ENCODE measurements at places on chromosomes 2 and 18.

DNA sequence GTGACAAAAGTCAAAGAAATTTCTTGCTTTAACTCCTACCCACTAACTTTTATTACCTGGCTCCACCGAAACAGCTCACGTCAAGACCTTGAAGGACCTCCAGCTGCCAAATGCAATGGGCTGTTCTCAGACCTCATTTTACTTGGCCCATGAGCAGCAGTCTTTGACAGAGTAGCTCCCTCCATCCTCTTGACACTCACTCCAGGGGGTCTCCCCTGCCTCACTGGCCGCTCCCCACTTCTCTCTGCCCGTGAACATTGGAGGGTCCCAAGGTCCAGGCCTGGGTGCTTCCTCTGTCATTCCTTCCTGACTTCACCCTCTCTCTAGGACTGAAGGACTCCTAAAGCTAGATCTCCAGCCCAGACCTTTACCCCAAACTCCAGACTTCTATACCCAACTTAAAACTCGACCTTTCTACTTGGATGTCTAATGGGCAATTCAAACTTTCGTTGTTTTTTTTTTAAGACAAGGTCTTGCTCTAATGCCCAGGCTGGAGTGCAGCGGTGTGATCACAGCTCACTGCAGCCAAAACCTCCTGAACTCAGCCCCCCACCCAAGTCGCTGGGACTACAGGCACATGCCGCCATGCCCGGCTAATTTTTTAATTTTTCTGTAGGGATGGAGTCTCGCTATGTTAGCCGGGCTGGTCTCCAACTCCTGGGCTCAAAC is 92.9 kb upstream of the ST3GAL5 start:
- DNase-seq, result no peak

GRCh38 chr2:119126650-119127049 is 31.9 kb downstream of the C1QL2 start:
- DNase-seq, result peak; percentile 76

GRCh38 chr2:213703406-213704098 is 419.3 kb downstream of the SPAG16 start:
- DNase-seq, result no peak

DNA sequence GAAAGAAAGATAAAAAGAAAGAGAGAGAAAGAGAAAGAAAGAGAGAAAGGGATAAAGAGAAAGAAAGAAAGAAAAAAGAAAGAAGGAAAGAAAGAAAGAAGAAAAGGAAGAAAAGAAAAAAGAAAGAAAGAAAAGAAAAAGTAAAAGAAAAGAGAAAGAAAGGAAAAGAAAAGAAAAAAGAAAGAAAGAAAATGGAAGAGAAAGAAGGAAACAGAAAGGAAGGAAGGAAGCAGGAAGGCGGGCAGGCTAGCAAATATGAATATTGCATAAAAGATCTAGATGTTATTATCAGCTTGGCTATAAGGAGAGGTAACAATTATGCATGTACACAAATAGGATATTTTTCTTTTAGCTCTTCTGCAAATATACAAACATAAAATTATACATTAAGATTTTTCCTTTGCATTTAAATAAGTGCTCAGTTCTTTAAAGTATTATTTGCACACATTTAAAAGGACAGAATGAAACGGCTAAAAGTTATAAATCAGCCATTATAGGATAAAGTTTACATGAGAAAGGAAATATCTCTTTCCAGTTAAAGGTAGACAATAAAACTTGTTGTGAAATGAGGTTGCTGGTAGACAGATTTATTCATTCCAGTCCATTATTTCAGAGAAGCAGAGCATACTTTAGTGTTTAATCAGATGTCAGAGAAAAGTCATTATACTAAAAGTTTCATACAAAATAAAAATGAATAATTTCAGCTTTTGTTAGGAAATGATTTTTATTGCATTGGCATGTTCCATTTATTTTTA is 511.4 kb downstream of the KCNJ3 start:
- no peak for DNase-seq

- DNase-seq, result no peak
Observed at GRCh38 chr18:4282954-4283353, 172.2 kb downstream of the DLGAP1 start.

DNA sequence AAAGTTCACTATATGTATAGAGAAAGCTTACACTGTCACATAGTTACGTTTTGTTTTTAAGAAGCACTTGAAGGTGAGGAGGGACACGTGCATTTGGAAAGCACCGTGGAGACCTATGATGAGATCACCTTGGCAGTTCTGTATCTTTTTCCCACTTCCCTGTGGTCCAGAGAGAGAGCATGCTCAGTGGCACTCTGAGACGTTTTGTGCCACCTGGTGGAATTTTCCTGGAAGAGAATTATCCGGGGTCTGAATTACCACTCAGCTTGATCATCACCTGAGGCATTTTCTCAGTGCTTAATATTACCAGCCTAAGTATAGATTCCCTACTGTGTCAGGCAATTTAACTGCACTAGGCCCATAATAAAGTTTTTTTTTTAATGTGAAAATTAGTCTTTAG is 469.4 kb upstream of the SMIM21 start:
- peak; percentile 28 for DNase-seq

DNA sequence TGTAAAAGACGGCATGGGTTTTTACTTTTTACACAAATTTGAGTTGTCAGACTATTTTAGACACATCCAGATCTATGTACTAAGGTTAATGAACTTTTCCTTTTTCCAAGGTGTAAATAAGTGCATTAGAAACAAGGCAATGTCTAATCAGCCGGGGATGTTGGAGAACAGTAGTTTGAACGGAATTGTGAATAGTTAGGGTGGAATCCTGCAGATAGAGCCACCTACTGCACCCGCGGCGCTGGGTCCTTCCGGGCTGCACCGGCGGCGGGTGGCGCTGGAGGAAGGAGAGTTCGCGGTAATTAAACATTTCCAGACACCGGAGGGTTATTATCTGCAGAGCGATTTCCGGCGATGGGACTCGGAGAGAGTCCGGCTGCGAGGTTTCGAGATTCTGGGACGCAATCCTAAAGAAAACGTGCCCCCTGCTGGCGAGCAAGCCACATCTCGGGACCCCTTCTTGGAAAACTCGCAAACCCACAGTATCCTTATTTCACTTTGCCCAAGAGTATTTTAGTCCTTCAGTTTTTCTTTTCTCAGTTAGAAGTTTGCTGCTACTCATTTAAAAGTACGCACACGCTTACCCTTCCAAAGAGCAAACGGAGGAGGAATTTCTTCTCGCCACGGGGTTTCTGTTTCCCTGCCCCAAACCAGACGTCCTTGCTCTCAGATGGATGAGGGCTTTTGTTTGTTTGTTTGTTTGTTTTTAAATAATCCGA is 4.5 kb upstream of the OSR1 start:
- peak; percentile 88 for DNase-seq

DNA sequence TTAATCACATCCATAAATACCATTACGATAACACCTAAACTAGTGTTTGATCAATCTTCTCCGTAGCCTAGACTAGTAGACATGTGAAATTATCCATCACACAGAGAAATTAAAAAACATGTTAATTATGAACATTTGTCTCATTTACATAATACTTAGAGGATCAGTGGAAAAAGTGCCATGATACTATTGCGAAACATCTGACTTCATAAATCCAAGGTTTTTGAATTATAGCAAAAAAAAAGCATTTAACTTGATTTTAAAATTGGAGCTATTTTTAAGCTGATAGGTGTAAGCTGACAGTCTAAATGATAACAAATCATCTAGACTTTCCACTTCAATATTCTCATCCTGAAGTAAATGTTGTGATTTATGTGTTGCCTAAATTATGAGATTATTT is 51.6 kb downstream of the CBLN2 start:
- DNase-seq, result no peak

GRCh38 chr2:180647621-180648020 is 332.8 kb upstream of the UBE2E3 start:
- DNase-seq, result no peak

- no peak for DNase-seq
Observed at GRCh38 chr2:207970147-207970825, 55.0 kb downstream of the PLEKHM3 start.

DNA sequence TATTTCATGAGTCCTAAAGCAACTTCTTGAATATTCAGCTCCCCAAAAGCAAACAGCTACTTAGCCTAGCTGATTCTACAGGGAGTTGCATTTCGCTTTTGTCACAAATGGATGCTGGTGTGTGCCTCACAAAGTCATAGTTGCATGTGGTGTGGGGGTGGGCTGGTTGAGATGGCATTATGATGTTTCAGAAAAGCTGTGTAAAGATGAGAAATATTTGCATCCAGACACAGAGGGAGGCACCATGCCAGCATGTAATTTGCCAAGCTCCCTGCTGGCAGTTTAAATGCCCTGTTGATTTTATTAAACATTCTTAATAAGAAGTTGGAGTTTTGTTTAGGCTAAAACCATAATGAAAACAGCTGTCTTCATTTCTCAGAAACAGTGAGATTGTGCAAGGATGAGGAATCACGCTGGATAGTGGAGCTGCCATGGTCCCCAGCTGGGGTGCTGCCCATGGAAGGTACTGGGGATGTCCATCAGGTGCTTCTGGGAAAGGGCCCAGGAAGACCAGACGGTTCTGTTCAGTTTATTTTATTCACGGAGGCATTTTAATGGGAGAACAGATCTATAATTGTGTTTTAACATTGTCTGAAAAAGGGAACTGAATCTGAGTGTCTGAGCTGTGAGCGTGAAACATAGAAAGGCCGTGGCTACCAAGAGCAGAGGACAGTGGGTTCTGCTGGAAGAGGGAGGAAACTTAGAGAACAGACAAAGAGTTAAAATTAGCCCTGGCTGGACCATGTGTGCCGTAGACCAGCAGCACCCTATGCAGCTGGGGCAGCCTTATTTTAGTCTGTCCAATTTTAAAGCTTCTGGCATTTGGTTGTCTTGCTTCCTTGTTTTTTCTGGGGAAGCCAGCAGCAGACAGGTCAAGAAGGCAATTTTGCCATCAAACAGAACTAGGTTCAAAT is 177.1 kb downstream of the FAM210A start:
- no peak for DNase-seq

GRCh38 chr2:122412360-122412759 is 656.9 kb downstream of the TSN start:
- no peak for DNase-seq

DNA sequence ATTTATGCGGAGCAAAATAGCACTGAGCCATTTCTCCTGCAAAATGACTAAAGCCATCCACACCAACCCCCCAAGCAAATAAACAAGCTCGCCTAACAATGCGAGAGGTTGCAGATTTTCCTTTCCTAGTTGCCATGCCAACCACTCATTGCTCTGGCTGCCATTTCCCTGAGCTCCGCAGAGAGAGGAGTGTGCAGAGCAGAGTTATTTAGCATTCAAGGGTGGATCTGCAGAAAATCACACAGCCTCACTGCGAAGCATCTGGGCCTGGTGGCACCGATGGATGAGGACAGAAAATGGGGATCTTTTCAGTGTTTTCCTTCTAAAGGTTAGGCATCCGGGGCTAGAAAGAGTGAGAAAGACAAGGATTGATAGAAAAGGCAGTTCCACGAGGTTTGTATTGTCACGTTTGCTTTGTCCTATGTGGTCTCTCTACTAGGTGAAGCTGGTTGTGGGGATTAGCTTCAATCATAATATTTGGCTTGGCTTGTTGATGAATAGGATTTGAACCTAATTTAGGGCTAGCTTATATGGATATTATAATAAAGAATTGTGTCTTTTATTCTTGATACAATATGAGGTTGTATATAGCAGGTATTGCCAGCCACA is 110.2 kb upstream of the UNC80 start:
- no peak for DNase-seq

DNA sequence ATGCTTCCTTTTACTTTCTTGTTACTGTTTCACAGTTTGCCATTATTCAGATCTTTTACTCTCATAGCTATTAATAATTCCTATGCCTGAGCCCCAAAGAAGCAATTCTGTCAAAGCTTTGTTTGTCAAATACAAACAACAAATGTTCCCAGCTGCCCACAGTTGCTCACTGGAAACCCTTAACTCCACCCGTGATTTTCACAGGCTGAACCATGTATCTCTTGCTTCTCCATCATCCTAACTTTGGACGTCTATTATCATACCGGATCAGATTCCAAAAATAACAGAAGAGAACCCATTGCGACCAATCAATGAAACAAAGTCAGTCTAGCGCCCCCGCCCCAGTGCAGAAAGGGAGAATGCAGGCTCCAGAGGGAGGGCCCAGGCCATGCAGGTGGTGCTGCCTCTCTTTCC is 24.2 kb downstream of the COLEC12 start:
- no peak for DNase-seq

GRCh38 chr2:28134262-28134812 is 243.8 kb downstream of the BABAM2 start:
- no peak for DNase-seq

DNA sequence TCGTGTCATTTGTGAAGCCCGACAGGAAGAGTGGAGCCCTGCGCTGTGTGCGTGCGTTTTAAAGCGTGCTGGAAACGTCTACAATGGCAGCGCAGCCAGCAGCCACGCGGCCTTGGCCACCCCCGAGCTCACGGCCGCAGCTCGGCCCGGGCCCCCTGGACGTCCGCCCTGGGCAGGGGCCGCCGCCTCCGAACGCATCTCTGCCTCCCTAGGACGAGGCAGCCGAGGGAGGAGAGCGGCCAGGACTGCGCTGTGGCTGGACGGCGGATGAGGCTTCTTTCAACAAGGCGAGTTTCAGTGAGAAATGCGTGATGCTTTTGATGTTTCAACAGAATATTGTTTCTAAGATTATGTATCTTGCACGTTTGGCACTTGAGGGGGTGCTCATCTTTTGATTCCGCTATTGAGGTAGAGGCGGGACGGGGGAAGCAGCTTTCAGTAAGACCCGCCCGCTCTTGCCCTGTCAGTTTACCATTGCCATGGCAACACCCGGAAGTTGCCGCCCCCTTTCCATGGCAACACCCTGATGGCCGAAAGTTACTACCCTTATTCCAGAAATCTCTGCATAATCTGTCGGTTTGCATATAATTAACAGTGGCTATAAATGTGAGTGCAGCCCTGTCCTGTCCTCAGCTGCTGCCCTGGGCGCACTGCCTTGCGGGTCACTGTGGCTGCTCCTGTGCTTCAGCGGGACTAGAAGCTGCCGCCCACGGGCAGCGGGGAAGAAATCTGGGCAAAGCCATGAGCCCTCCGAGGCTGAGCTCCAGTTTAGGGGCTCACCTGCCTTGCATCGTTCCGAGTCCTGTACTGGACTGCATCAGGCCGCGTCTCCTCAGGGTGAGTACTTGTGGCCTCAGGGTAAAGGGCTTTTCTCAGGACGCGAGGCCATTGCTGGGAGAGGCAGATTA is 38.6 kb downstream of the ADNP2 start:
- no peak for DNase-seq
